ENCODE measurements at places on chromosomes 6 and 20.
A peak's percentile ranks its signal among the peaks of the same experiment; 100 is the strongest.

DNA sequence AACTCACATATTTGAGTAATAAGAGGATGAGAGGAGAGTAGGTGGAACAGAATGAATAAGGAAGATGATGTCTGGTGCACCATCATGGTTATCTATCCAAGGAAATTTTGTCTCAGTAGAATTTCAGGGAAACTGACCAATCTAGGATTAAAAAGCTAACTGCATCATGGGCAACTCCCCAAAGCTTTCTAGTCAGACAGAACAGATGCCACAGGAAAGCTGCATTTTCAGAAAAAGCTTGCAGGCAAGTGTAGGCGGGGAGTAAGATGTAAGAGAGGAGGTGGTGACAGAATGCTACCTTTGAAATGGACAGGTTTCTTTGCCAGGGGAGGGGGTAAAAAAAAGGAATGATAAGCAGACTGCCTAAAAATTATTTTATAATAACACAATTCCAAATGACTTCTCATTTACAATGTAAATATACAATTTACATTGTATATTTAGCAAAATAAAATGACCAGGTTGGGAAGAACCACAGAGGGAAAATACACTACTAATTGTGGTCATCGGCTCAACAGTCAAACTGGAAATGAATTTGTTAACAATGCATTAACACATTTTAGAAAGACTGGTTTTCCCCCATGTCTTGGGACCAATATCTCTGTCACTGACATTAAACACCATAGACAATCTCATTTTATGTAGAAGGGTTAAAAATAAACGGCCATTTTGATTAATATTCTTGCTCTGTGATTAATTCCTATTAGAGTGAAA is 15.1 kb downstream of the NHSL1 start:
- DNase-seq = no peak

DNA sequence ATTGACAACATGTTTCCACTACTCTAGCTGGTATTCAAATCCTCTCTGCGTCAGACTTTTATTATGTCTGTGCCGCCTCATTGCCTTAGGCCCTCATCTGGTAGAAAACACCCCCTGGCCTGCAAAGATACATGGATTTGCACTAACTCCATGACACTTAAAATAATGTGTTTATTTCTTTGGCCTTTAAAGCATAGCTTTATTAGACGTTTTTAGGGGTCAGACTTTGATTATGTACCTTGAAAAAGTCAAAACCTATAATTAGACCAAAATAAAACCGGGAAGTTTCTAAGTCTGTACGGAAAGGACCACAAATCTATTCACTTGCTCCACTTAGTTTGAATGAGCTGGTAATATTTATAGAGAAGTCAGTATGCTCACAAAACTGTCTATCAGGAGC is 357.9 kb upstream of the NOX3 start:
- DNase-seq = no peak

GRCh38 chr6:160076009-160076408 is 45.6 kb upstream of the SLC22A1 start:
- DNase-seq = no peak

- DNase-seq = no peak
These were observed 34.0 kb downstream of the ELOVL4 start for GRCh38 chr6:79913369-79913768.

- DNase-seq = no peak
These were observed 34.2 kb upstream of the TGM3 start for GRCh38 chr20:2261629-2262028.

GRCh38 chr6:114096561-114097172 is 125.7 kb upstream of the HDAC2 start:
- peak; percentile 47 for DNase-seq

DNA sequence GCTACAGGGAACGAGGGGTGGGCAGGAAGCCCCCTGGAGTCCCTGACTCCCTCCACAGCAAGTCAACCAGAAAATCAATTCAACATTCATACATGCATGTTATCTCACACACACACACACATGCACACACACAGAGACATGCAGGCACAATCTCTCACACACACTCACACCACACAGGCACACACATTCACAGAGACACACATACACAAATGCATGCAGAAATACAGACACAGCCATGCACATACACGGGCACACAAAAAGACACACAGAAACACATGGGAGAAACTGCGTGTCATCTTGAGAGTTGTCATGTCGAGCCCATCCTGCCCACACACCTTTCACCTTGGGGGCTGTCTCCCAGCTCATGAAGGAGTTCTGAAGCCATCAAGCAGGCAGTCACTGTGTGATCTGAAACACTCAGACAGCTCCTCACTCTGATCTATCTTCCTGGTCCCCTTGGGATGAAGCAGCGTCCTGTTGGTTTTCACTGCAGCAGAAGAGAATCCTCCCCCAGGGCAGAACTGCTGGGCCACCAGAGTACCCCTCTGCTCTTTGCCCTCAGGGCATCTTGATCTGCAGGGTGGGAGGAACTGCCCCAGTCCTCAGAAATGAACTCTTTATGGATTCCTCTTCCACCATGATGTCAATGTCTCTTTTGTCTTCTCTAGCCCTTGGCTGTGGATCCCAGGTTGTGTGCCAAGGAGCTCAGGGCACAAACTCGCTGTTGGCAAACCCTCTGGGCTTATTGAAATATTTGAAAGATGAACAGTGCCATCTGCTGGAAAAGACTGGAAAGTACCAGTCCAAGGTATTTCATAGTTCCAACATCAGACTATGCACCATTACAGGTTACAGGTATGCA is 8.8 kb downstream of the RAET1L start:
- DNase-seq = peak; percentile 80

DNA sequence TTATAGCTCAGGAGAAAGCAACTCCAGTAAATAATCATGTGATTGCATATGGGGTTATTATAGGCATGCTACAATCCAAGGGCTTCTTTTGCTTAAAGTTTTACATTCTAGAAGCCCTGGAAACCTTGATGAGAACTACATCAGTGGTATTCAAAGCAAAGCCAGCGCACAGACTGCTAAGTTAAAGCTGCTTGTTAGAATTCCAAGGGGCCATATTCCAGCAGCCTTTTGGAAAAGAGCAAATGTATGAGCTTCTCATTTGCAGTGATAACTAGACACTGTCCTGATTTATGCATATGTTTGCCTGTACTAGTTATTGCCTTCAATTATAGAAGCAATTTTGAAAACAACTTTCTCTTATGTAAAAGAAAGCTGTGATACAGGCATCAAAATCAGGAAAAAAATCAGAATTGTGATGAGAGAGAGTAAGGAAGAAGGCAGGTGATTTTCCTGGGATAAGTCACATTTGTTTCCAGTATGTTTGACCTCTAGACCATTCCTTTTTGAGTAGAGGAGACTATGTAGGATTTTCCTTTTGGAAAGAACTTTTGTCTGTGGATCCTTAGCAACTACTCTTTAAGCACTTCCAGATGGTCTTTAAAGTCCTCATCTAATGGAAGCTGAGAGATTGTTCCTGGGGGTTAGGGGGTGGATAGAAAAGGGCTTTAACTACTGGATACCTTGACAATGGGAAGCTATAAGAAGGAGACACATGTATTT is 159.2 kb downstream of the PLCB4 start:
- DNase-seq = no peak

DNA sequence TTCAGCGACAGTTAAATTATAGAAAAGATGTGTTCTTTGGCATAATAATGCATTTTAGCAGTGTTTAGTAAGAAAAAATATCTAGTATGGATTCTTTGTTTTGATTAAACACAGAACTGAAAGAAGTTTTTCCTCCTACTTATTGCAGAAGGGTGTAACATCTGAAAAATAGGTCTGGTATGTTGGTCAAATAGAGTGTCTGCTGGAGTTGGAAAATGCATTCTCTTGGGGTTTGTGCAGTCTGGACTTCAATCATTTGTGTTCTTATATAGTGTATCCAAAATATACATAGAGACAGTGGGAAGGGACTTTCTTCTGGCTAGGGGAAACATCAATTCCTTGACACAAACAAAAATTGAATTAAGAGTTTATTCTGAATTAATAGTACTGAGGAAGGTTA is 132.4 kb upstream of the MAN1A1 start:
- peak; percentile 33 for DNase-seq

GRCh38 chr20:58374906-58375758 is 13.9 kb upstream of the VAPB start:
- DNase-seq = no peak

DNA sequence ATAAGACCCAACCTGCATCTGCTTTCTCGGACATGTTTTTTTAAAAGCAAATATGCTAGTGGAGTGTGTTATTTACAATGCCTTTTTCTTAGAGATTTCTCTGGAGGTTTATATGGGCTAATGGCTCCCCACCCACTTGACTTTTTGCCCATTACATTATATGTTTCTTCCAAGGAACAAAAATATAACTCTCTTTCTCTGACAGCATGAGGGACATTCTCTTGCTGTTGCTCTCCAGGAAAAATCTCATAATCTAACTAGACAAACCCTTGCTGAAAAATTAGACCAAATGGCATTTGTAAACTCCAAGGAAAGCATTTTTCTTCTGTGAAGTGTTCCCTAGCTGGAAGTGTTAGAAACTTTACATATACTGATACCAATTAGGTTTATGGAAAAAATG is 213.7 kb downstream of the PRL start:
- no peak for DNase-seq

DNA sequence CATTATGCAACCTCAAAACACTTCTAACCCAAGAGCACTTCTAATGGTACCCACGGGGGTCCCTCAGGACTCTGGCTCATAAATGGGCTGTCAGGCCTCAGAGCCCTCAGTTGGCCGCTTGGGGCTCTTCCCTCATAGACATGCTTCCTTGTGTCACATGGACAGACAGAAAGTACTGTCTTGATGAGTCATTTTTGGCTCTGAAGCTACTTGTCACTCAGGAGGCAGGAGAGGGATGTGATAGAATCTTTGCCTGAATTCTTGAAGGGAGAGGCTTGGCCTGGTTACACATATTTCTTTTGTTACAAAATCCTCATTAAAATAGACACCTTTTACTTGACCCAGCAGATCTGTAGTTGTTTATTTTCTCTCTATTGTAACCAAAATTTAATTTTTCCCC is 15.1 kb upstream of the EDN1 start:
- no peak for DNase-seq

DNA sequence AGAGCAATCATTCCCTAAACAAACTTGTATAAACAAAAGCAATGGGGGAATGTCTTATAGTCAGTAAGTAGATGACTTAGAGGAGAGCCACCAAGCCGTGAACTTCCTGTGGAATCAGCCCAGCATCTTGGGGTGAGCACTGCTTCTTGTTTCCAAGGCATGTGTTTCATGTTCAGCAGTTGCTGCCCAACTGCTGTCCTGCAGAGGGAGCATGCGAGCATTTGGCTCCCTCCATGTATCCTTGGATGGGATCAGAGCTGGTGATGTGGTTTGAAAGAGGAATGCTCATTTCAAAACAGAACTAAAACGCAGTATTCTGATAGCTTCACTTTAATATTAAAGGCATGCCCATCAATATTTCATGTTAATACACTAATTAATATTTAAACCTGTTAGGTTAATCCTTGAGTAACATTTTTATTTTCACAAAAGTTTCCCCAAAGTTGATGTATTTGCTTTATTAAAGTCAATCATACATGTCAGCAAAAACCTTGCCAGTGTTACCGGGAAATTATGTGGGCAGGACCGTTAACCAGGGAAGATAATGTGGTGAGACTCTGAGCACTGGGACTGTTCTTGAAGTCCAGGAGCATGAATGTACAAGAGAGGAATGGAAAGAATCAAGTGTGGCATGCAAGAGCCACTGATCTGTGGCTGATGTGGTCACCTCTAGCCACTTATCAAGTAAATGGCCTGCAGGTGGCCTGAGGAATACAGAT is 172.1 kb upstream of the GGTLC1 start:
- DNase-seq = no peak

DNA sequence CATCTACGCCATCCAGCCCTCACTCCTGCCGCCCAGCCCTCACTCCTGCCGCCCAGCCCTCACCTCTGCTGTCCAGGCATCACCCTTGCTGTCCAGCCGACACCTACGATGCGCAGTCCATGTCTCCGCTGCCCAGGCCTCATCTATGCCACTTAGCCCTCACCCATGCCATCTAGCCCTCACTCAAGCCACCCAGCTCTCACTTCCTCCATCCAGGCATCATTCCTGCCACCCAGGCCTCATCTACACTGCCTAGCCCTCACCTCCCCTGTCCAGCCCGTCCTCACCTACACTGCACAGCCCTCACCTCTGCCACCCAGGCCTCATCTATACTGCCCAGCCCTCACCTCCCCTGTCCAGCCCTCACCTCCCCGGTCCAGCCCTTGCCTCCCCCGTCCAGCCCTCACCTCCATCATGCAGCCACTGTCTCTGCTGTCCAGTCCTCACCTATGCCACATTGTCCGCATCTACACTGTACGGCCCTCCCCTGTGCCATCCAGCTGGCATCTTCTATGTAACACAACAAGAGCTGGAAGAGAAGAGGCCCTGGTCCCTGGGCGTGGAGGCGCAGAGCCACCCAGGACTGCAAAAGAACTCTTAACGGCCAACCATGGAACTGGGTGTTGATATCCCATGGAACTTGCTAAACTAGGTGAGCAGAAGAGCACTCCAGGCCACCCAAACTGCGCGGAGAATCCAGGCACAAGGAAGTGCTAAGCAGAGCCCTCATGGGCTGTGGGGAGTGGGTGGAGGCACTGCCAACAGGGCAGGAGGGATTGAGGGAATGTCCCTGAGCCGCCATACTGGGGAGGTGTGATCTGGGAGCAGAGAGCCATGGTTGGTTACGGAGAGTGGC is 31.0 kb downstream of the RNASET2 start:
- DNase-seq = no peak

DNA sequence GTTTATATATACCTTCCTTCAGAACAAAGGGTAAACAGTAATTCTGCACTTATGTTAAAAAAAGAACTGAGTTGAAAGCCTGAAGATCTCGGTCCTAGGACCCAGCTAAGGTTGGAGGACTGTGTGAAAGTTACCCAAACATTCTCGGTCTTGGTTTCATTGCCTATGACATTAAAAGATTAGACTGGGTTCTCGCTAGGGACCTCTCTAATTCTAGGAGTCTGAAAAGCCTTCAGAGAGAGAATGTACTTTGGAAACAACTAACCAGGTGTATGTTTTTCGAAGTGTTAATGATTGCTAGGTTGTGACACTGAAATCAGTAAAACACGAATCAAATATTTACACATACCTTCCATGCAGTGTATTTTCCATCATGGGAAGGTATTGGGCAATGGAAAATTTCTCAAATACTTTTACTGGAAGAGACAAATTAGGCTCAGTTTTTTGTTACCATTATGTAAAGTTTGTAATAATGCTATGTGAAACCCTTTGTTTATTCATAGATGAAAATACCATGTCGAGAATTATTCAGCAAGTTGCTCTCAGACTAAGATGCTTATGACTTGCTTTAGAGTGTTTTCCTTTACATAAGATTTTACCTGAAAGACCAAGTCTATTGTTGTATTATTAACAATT is 113.7 kb upstream of the LOC128125822 start:
- no peak for DNase-seq

- no peak for DNase-seq
These were observed 565.9 kb upstream of the RNF217 start for GRCh38 chr6:124396361-124396760.

DNA sequence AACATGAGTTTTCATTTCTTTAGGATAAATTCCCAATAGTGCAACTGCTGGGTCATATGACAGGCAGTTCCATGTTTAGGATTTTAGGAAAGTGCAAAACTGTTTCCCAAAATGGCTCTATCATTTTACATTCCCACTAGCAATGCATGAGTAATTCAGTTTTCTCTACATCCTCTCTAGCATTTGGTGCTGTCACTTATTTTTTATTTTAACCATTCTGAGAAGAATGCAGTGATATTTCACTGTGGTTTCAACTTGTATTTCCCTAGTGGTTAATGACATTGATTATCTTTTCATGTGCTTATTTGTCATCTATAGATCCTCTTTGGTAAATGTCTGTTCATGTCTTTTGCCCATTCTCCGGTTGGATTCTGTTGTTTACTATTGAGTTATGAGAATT is 82.7 kb downstream of the PHIP start:
- no peak for DNase-seq

Data from hematopoietic multipotent progenitor cell treated with erythropoietin and hydrocortisone succinate and interleukin-3 and kit ligand, for 17 days (in vitro differentiated cells).